ENCODE measurements at places on chromosomes 1 and 21.

DNA sequence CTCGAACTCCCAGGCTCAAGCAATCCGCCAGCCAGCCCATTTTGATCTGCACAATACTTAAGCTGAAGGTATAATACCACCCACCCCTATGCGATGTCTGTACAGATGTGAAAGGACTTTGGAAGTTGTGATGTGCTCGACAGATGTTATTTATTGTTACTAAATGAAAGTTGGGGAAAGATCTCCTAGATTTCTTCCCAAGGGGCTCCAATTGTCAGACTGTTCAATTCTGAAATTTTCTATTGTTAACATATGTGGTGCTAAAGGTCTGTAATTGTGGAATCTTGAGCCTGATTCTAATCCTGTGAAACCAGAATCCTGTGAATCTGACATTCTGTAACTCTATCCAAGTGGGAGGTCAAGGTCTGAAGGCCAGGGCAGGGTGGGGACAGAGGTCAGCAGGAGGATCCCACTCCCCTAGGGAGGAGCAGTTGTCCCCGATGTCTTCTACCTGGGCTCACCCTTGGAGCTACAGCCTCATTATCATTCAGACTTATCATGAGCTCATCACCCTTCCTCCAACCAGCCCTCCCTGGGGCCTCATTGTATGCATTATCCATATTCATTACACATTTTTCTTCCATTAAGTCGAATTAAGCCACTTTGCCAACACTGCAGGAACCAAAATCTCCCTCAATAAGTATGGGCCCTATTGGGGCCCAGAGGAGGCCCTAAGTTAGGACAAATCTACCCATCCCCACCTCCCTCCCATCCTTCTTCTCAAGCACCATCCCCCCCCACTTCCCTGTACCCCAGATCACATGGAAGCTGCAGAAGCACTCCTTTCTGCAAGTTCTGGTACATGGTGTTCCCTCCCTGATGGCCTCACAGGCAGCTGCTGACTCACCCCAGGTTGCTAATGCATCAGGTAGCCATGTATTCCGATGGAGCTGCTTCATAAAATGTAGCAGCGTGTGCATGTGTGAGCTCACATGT is 32.3 kb downstream of the SHISAL2A start:
- no peak for DNase-seq

DNA sequence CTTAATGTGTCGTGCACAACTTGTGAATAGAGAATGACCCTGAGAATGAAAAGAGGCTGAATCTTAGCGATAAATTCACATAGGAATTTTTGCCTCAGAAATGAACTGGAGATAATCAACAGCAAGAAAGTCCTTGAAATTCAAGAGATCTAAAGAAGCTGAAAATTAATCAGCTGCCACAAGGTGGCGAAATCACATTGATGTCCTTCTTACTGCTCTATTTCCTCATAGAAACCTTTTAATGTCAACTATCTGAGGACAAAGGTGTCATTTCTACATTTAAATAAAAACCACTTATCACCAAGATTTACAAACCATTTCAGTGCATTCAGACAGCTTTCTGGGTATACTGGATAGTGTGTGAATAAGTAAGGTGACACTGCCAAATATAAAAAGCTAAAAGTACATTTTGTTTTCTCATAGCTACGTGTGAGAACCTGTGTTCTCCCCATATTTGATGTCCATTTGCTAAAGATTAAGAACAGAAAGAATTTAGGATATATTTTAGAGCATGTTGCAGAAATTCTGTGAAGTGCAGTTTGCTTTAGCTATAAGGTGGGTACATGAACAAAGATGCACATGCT is 485.3 kb upstream of the PTBP2 start:
- no peak for DNase-seq

DNA sequence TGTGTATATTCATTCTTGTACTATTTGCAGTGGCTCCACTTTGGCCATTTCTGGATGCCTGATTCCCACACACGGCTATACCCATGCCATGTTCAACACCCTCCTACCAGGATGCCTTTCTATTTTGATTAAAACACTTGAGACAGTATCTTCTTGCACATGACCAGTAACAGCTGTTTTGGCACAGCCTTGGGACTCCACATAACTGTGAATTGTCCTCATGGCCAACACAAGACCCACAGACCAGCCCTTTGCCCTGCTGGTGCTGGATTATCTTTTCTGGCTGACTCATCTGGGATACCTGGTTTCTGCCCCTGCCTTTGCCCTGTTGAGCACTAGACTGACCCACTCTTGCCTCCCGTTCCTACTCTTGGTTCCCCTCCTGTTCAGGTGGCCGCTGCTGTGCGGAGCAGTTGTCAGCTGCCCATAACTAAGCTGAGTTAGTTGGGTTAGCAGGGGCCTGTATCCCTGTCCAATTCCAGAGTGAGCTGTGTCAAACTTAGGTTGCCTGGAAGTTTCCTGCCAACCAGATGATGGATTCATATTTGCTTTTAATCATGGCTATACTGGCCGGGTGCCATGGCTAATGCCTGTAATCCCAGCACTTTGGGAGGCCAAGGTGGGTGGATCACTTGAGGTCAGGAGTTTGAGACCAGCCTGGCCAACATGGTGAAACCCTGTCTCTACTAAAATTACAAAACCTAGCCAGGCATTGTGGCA is 10.8 kb upstream of the EYA3 start:
- DNase-seq, result no peak

DNA sequence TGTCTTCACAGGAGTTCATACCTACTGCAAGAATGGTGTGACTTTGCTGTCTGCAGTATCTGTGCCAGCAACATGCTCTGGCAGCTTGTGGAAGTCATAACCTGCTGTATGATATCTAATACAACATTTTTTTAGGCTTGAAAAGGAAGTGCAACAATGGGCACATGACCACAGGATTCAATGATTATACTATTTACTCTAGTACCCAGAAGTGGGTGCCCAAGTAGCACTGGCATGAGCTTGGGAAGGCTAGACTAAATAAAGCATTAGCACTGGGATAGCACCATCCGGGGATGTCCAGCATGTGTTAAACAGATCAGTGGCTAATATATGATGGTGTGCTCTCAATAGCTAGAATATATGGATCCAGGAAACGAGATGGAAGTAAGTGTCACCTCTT is 98.6 kb upstream of the PDE4B start:
- DNase-seq, result no peak

GRCh38 chr1:223788746-223789415 is 56.9 kb downstream of the TP53BP2 start:
- no peak for DNase-seq

GRCh38 chr1:156104065-156104810 is 10.3 kb upstream of the LMNA start:
- DNase-seq, result peak; percentile 80

- no peak for DNase-seq
Observed at GRCh38 chr1:219374046-219374566, 200.4 kb downstream of the LYPLAL1 start.

GRCh38 chr1:153429266-153430165 is 13.2 kb downstream of the S100A7A start:
- no peak for DNase-seq

DNA sequence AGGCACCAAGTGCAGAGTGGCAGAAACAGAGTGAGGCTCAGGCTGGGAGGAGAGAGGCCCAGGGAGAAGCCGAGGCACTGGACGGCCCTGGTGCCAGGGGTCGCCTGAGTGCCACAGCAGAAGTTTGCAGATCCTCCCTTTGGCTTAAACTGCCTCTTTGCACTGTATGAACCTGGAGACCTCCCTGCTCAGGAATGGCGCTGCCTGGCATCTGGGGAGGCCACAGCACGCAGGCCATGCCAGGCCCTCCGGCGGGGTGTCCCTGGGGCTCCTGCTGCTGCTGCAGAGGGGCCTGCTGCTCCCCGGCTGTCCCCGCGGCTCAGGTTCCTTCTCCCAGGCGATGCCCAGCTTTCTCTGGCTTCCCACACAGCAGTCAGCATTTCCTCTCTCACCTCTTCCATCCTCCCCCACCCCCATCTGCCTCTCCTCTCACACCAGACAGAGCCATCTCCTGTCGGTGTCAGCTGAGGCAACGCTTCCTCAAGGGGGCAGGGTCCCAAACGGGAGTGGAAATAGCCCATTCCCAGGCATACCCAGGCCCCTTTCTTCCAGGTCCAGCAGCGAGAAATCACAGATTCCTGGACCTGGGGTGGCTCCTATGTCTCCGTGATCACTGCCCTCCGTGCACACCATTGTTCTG is 35.2 kb downstream of the SYT6 start:
- DNase-seq, result no peak

GRCh38 chr1:165444897-165445370 is at the start of gene RXRG:
Gene RXRG (minus strand): TSS chr1:165445126. CDS start chr1:165444893, 233 bp downstream.
- no peak for DNase-seq

DNA sequence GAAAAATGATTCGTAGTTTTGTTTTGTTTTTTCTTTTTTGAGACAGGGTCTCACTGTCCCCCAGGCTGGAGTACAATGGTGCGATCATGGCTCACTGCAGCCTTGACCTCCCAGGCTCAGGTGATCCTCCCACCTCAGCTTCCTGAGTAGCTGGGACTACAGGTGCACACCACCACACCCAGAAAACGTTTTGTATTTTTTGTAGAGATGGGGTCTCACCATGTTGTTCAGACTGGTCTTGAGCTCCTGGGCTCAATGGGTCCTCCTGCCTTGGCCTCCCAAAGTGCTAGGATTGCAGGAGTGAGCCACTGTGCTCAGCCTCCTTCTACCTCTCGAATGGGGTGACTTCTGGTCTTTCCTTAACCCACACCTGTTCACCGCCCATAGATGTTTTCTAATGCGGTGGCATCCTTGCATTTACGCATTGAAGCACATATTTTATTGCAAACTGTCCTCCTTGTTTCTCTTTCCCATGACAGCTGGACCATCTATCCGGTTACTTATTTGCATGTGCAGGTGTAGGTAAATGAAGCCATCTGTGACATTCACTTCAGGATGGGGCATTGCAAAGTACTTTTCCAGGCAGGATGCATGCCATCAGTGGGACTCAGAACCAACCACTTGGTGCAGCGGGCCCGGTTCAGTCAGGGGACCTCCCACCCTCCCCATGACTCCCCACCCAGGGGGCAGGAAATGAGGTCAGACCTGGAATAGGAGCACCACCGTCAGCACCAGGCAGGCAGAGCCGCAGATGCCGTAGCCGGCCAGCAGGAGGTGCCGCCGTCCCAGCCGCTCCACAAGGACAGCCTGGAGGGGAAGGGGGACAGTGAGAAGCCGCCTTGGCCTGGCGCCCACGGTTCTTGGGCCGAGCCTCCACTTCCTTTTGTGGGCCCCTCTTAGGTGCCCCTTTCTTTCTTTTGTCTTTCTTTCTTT is 16.5 kb downstream of the SLC2A7 start:
- no peak for DNase-seq

GRCh38 chr1:172756024-172756423 is 97.1 kb downstream of the FASLG start:
- no peak for DNase-seq

DNA sequence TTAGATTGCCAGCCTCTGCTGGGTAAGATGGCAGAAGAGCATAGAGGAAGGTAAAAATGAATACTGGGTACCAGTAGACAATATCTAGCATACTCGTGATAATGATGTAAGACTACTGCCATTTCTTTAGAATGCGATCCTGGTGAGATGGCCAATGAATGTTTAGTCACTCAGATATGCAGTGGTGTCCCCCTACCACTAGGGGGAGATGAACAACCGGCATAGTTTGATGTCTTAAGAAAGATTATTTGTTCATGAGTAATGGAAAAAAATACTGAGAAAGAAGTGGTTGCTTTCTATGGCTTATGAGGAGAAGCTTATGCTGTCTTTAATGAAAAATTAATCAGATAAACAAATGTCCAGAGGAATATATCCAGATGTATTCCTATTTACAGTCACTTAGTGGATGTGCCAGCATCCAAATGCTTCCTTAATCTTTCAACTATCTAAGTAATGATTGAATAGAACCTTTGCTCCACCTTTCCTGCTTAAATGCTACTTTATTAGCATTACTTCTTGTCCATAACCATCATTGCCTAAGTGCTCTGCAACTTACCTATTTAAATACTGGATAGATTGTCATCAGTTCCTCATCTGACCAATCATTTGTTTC is 256.6 kb downstream of the ST6GALNAC3 start:
- no peak for DNase-seq

- DNase-seq, result no peak
Observed at GRCh38 chr1:246565751-246566127, 322 bp downstream of the TFB2M start.

DNA sequence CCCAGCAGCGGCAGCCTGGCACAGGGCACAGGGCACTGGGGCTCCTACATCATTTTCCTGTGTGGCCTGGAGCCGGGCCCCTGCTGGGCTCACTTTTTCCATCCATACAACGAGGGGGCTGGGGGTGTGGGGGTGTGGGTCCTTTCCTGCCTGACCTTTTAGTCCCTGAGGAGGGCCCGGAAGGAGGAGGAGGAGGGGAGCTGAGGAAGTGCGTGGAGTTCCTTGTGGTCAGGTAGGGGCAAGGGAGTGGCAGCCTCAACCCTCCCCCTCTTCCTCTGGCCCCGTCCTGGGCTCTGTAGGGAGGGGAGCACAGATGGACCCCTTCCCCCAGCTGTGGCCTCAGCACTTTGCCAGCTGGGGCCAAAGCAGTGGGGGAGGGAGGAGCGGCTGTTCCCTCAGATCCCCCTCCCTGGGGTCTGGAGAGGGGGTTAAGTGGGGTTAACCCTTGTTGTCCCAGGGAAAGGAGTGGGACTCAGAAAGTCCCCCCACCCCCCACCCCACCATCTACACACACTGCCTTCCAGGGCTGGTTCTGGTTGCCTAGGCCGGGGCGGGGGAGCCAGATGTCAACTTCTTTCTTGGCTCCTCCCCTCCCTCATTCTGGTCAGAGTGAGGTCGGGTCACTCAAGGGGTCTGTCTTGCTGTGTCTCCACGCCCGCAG is 5.7 kb downstream of the NTRK1 start:
- no peak for DNase-seq

DNA sequence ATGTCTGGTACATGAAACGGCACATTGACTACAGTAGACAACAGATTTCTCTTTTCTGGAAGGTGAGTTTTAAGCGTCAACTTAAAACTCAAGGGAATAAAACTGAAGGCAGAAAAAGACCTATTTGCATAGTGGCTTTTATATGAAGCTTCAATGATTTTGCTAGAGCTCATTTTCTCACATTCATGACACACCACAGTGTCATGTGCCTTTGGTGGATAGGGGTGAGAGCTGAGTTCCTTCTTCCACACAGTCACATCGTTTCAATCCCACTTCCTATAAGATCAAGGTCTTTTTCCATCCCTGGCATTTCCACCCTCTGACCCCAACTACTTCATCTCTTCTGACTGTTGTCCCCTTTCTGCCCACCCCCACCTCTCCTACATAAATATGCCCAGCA is 31.0 kb downstream of the IL12RB2 start:
- no peak for DNase-seq

- DNase-seq, result no peak
Observed at GRCh38 chr1:115647507-115647906, 5.7 kb downstream of the VANGL1 start.

DNA sequence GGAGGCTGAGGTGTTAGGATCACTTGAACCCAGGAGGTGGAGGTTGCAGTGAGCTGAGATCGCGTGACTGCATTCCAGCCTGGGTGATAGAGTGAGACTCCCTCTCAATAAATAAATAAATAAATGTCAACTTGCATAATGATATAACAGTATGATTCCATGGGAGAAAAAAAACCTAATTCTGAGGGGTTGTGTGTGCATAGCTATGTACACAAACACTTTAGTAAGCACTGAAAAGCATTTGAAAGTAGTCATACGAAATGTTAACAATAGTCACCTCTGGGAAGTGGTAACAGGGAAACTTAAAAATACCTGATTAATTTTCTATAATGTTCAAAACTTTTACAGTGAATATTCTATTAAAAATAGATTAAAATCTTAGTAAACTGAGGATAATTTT is 43.2 kb downstream of the ANKRD13C start:
- no peak for DNase-seq

- no peak for DNase-seq
Observed at GRCh38 chr1:39694026-39694425, 2.8 kb upstream of the HPCAL4 start.

GRCh38 chr1:228303596-228303995 is 95.8 kb downstream of the OBSCN start:
- DNase-seq, result no peak
